KG1 (cell line): ENCODE measurements at places on chromosomes 2 and 18.

- no peak for DNase-seq
These were observed 150.3 kb upstream of the ZFP36L2 start for GRCh38 chr2:43376523-43377198.

GRCh38 chr2:231926761-231927565 is 767 bp upstream of the NPPC start:
- no peak for DNase-seq

DNA sequence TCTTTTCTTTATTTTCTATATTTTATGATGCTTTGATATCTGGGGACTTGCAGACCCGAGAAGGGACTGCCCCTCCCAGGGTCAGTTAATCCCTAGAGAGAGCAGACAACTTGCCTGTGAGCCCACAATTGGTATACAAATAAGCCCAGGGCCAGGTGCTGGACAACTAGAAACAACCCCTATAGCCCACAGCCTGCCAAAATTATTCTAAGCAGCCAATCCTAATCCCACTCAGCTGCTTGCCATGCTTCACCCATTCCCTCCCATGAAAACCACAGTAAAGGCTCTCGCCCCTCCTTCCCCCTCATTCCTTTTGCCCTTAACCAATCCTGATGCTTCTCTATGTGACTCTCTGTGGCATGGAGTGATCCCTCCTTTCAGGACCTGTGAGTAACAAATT is 380.7 kb downstream of the RBM43 start:
- no peak for DNase-seq

DNA sequence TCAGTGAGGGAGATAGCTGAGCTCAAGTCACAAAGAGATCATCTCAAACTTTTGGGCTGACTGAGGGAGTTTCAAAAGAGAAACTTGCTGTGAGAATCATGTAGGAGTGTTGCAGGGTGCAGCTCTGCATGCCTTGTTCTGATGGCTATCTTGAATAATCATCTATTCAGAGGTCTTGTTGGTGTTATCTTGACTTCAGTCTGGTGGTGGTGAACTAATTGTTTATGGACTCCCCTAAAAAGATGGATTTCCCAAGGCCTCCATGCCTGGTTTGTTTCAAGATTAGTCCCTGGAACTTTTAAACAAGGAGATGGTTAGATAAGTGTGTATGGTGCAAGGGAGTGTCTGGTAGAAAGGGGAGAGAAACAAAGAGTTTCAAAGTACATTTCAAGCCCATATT is 29.8 kb downstream of the SLC39A6 start:
- DNase-seq, result no peak

GRCh38 chr18:69626171-69626570 is 225.5 kb downstream of the DOK6 start:
- DNase-seq, result no peak

DNA sequence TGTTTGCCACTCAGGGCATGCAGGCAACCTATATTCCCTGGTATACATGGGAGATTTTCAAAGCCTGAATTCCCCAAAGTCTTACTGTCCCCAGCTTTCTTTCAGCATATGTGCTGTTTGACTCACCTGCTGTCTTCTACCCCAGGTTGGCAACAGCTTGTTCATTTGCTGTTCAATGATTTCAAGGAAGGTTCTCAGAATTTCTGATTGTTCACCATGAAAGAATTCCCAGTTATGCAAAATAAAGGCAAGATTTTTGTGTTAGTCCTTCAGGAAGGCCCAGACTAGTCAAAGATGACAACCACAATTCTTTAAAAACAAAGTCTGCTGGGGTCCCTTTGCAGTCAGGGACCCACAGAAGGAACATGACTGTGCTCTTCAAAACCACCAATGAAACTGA is 1057.8 kb upstream of the CDH2 start:
- no peak for DNase-seq
